ENCODE measurements at places on chromosomes 7 and 10.
A peak's percentile ranks its signal among the peaks of the same experiment; 100 is the strongest.

GRCh38 chr7:90736968-90737939 lies 141.1 kb downstream of the CDK14 start:
- no peaks in the 10 kb centered on the region for H3K36me3 ChIP-seq
- peak overlapping the region; percentile 2 for H3K4me3 ChIP-seq
- DNase-seq, result no peak

- H3K4me1 ChIP-seq, result no peaks in the 10 kb centered on the region
- no peaks in the 10 kb centered on the region for H3K27me3 ChIP-seq
- no peaks in the 10 kb centered on the region for H3K36me3 ChIP-seq
- no peak overlapping the region for H3K27ac ChIP-seq
Measured at GRCh38 chr10:105952153-105952552, 1212.4 kb downstream of the SORCS1 start.

GRCh38 chr10:59962756-59963155 lies 56.4 kb upstream of the CCDC6 start:
- H3K27me3 ChIP-seq, result no peaks in the 10 kb centered on the region
- H3K4me3 ChIP-seq, result no peak overlapping the region
- no peak overlapping the region for H3K27ac ChIP-seq
- H3K36me3 ChIP-seq, result no peaks in the 10 kb centered on the region
- DNase-seq, result no peak

DNA sequence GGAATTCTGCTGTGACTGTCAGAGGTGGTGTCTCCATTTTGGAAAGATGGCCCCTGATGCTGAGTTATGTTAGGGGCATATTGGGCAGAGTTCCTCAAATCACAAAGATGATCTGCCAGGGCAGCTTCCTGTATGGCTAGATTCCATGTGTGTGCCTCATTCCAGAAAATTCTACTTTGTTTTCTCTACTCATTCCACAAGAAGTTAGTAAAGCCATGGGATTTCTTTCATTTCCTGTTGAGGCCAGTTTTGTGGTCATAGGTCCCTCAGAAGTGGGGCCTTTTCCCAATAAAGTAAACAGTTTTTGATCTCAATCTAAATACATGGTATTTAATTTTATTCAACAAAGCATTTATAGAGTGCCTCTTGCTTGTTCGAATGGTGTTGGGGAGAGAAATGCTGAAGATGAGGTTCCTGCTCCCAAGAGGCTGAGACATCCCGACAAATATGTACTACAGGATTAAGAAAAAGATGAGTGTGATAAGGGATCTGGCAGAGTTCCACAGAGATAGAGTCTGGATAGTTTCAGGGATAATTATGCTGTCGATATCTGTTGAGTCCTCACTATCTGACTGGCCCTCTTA lies 33.0 kb downstream of the MINDY4 start:
- no peaks in the 10 kb centered on the region for H3K36me3 ChIP-seq
- DNase-seq, result no peak
- no peak overlapping the region for H3K27ac ChIP-seq
- peaks cover 19% of the 10 kb centered on the region for H3K4me1 ChIP-seq

DNA sequence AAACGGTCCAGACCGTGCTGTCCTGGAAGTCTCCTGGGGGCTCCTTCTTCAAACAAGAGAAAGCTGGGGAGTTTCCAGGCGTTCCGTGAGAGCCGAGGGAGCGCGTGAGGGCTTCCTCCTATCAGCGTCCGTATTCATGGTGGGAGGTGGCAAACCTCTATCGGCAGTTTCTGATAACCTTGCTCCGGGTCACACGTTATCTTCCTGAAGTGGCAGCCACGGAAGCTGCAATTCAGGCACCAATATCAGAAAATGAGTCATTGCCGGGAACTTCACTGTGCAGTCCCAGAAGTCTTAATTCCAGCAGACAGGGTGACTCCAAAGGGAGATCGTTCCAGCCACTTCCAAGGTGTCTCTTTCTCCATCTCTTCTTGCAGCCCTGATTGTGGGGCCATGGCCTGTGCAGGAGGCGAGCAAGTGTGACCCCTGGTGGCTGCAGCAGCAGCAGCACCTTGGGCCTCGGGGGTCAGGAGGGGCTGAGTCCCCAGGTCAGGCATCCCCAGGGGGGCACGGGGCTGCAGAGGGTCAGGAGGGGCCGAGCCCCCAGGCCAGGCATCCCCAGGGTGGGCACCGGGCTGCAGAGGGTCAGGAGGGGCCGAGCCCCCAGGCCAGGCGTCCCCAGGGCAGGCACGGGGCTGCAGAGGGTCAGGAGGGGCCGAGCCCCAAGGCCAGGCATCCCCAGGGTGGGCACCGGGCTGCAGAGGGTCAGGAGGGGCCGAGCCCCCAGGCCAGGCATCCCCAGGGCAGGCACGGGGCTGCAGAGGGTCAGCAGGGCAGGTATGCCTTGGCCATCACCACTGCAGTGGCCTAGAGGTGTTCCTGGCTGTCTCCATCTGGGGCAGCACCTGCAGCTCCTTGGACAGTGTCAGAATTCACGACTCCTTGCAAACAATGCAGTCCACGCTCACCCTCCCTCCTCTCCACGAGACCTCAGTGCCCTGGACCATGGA lies 538.7 kb downstream of the DNAJB6 start:
- peak; percentile 81 for DNase-seq
- H3K4me1 ChIP-seq, result peaks cover 13% of the 10 kb centered on the region
- H3K27ac ChIP-seq, result peak overlapping the region; percentile 28
- H3K4me3 ChIP-seq, result no peak overlapping the region

DNA sequence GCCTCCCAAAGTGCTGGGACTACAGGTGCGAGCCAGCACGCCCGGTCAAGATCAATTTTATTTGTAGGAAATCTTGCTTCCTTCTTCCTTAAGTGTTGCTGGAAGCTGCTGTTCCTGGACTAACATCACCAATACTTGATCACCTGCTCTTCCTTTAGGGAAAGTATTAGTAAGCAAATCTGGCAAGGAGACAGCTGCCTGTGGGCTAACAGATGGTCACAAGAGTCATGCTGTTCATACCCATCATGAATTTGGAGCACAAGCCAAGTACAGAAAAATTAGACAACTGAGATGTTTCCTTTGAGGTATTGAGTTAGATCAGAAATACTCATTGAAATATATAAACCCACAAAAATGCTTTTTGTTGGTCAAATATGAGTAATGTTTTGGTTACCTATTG lies 27.9 kb downstream of the BAIAP2L1 start:
- H3K4me1 ChIP-seq, result no peaks in the 10 kb centered on the region
- H3K36me3 ChIP-seq, result no peaks in the 10 kb centered on the region
- no peak overlapping the region for H3K4me3 ChIP-seq

DNA sequence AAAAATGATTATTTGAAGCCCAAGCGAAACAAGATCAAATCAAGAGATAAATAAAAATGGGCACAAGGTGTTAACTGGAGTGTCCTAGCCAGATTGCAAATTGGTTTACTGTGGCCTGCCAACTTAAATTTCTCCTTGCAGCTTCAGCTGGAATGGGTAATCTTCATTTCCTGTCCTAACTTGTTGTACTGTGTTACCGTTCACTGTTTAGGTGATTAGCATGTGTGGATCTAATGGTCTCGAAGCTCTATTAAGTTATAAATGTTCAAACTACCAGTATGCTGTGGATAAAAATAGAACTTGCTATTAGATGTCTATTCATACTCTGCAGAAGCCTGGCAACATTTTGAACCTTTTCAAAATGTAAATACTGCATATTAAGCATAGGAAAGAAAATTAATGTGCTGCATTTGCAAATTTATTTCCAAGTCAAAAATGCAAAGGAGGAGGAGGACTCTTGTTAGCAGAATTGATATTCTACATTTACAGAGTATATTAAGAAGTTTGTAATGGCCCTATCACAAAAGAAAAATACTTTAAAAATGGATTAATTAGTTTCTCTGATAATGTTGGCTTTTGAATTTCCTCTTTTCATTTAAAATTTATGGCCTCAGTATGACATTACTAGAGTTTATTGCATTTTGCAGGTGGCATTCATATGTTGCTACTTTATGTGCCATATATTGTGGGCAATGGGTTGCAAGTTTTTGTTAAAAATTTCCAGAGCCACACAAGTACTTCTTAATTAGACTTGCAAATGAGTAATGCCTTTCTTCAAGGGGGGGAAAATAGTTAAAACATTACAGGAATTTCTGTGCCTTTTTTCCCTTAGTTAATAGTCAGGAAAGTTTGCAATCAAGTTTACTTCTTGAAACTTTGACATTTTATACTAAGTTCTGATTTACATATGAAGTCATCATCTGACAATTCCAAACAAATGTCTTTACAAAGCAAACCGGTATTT lies 92.1 kb downstream of the CABCOCO1 start:
- H3K27ac ChIP-seq, result no peak overlapping the region
- H3K27me3 ChIP-seq, result no peaks in the 10 kb centered on the region
- no peaks in the 10 kb centered on the region for H3K36me3 ChIP-seq

- no peak overlapping the region for H3K27ac ChIP-seq
- H3K4me3 ChIP-seq, result no peak overlapping the region
- H3K27me3 ChIP-seq, result no peaks in the 10 kb centered on the region
- no peak for DNase-seq
Measured at GRCh38 chr7:39703144-39703543, 79.8 kb downstream of the RALA start.

- peaks cover 15% of the 10 kb centered on the region for H3K4me1 ChIP-seq
- DNase-seq, result peak; percentile 82
- no peaks in the 10 kb centered on the region for H3K36me3 ChIP-seq
- H3K4me3 ChIP-seq, result peak overlapping the region; percentile 93
- H3K27ac ChIP-seq, result peak overlapping the region; percentile 67
Measured at GRCh38 chr7:91264924-91265681, 870 bp downstream of the FZD1 start.

GRCh38 chr7:39137480-39137879 lies 159.8 kb downstream of the POU6F2 start:
- no peak for DNase-seq
- no peaks in the 10 kb centered on the region for H3K4me1 ChIP-seq
- no peak overlapping the region for H3K27ac ChIP-seq

DNA sequence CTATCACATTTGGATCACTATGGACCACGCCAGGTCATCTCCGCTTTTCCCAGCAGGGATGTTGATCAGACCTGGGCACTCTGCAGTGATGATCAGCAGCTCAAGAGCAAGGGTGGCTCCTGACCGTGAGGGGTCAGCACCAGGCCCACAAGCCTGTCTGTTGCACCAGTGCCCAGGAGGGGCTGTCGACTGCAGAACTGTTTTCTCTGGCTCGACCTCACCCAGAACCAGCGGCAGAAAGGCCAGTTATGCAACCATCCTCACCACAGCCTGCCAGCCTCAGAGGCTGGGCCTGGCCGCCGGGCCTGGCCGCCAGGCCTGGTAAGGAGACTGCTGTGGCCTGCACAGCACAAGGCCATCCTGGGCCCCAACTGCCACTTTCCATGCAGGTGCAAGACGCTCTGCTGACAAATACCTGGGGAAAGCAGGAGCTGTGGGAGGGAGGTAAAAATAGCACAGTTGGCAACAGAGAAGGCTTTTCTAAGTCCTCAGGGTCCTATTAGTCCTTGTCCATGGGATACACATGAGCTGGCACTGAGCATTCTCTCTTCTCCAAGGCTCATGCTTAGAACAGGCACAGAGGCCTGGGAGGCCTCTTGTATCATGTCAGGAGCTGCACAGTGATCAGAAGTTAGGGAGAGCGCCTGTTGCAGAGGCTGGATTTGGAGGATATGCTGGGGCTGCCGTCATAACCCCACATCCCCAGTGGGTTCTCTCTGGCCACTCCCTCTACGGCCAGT lies 17.5 kb downstream of the KCNMA1 start:
- no peak overlapping the region for H3K4me3 ChIP-seq
- H3K27ac ChIP-seq, result no peak overlapping the region
- no peak for DNase-seq
- no peaks in the 10 kb centered on the region for H3K4me1 ChIP-seq
- H3K36me3 ChIP-seq, result no peaks in the 10 kb centered on the region

- H3K4me1 ChIP-seq, result peaks cover 12% of the 10 kb centered on the region
- H3K36me3 ChIP-seq, result no peaks in the 10 kb centered on the region
- no peak overlapping the region for H3K4me3 ChIP-seq
- no peak overlapping the region for H3K27ac ChIP-seq
- DNase-seq, result no peak
- H3K27me3 ChIP-seq, result no peaks in the 10 kb centered on the region
Measured at GRCh38 chr10:123244747-123245146, 90.5 kb downstream of the BUB3 start.

GRCh38 chr10:90937645-90938258 lies 16.9 kb upstream of the ANKRD1 start:
- DNase-seq, result no peak
- H3K27ac ChIP-seq, result no peak overlapping the region
- H3K27me3 ChIP-seq, result no peaks in the 10 kb centered on the region
- H3K4me3 ChIP-seq, result no peak overlapping the region

- H3K36me3 ChIP-seq, result no peaks in the 10 kb centered on the region
- H3K4me3 ChIP-seq, result no peak overlapping the region
- H3K27ac ChIP-seq, result no peak overlapping the region
- no peaks in the 10 kb centered on the region for H3K4me1 ChIP-seq
- H3K27me3 ChIP-seq, result no peaks in the 10 kb centered on the region
- peak; percentile 61 for DNase-seq
Measured at GRCh38 chr10:97517778-97518300, 19.1 kb downstream of the UBTD1 start.

GRCh38 chr7:57415326-57415725 lies 34.7 kb upstream of the ZNF716 start:
- no peak overlapping the region for H3K27ac ChIP-seq
- H3K36me3 ChIP-seq, result no peaks in the 10 kb centered on the region
- H3K4me3 ChIP-seq, result no peak overlapping the region
- no peaks in the 10 kb centered on the region for H3K4me1 ChIP-seq
- H3K27me3 ChIP-seq, result no peaks in the 10 kb centered on the region
- peak; percentile 29 for DNase-seq

- no peaks in the 10 kb centered on the region for H3K27me3 ChIP-seq
- H3K27ac ChIP-seq, result no peak overlapping the region
- DNase-seq, result no peak
- no peaks in the 10 kb centered on the region for H3K4me1 ChIP-seq
Measured at GRCh38 chr7:105635197-105635596, 53.9 kb upstream of the EFCAB10 start.

- no peak for DNase-seq
- no peaks in the 10 kb centered on the region for H3K4me1 ChIP-seq
- H3K27me3 ChIP-seq, result no peaks in the 10 kb centered on the region
- no peak overlapping the region for H3K27ac ChIP-seq
- no peak overlapping the region for H3K4me3 ChIP-seq
Measured at GRCh38 chr7:88200789-88201188, 19.0 kb downstream of the SRI start.

DNA sequence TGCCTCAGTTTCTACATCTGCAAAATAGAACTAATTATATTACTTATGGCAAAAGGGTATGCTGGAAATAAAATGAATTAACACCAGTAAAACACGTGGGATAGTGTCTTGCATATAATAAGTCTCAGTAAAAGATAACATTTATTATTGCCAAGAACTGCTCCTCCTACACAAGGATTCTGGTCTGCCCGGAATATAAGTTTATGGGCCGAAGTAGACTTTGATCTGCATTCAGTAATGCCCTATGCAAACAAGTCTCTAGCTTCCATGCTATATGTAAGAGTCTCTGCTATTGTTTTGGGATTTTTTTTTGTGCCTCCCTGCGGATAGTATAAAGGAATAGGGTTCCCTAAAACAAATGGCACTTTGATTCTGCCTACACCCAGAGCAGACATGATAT lies 125.6 kb upstream of the SLC26A5 start:
- H3K36me3 ChIP-seq, result no peaks in the 10 kb centered on the region
- no peaks in the 10 kb centered on the region for H3K4me1 ChIP-seq
- H3K27ac ChIP-seq, result no peak overlapping the region
- no peak for DNase-seq

GRCh38 chr7:111756687-111757178 lies 194.4 kb upstream of the IMMP2L start:
- no peaks in the 10 kb centered on the region for H3K27me3 ChIP-seq
- H3K4me3 ChIP-seq, result no peak overlapping the region
- H3K27ac ChIP-seq, result no peak overlapping the region
- H3K36me3 ChIP-seq, result no peaks in the 10 kb centered on the region
- DNase-seq, result no peak
